ENCODE measurements at places on chromosomes 5 and 9.

DNA sequence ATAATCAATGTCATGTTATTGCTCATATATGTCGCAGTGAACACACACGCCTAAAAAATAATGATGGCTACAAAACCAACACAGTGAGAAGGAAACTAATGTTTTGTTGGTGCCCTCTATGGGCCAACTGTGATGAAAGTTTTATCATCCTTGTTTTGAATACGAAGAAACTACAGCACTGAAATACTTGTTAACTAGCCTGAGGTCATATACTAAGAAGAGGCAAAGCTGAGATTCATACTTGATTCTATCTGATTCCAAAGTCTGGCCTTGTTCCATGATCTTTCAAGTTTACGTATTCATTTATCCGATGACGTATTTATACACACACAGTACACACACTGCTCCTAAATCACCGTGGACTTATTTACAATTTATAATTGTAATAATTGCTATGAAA, 16.1 kb upstream of the DRD1 start:
- no peak for DNase-seq

DNA sequence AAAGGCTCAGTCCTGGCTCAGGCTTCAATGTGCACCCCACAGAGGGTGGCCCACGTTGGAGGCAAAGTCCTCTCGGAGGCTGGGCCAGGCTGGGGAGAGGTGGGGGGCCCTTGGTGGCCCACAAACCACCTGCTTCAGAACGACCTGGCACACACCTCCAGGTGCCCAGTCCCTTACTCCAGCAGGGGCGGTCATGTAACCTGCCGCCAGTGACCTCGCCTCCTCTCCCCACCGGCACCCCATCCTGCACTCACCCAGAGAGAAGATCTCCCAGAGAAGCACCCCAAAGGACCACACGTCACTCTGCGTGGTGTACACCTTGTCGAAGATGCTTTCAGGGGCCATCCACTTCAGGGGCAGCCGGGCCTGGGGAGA, 22.5 kb upstream of the SCGB3A1 start:
- DNase-seq = no peak

DNA sequence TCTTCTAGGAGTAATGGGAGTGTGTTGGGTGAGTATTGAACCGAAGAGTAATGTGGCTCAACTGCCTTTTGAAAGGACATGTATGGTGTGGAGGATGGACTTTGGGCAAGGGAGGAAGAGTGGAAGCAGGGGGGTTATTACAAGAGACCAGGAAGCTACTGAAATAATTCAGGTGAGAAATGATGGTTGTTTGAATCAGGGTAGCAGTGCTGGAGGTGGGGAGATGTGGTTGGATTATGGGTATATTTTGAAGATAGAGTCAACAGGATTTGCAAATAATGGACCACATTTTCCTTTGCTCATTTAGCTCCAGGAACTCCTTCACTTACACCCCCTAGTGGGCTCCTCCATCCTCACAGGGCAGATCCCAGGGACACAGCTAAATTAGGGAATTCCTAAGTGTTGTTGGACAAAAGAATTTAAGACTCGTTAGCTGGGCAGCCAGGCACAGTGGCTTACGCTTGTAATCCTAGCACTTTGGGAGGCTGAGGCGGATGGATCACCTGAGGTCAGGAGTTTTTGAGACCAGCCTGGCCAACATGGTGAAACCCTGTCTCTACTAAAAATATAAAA, 1.2 kb upstream of the SLC4A9 start:
- peak; percentile 63 for DNase-seq

DNA sequence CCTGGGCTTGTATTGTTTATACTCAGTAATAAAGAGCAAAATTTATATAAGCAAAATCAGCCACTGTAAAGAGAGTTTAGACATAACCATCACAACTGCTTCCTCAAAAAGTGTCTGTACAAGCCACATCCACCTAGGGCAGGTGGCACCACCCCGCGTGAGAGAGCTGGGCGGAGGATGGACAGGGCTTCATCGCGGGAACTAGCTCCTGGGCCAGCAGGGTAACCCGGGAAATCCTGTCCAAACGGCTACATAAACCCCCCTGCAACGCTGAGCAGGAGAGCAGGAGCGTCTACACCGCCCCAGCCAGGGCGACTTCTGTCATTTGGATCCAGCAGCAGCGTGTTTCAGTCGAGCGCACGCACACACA, 1.3 kb downstream of the SLC6A3 start:
- no peak for DNase-seq

- no peak for DNase-seq
Measured at GRCh38 chr9:71901695-71902597, 9.0 kb downstream of the ABHD17B start.

GRCh38 chr5:180159756-180160155, 49.3 kb downstream of the RASGEF1C start:
- no peak for DNase-seq

- DNase-seq = peak; percentile 39
Measured at GRCh38 chr5:135039271-135040033, 5.4 kb upstream of the PITX1 start.

- DNase-seq = no peak
Measured at GRCh38 chr9:100852088-100852487, 176.4 kb upstream of the PLPPR1 start.

- DNase-seq = peak; percentile 80
Measured at GRCh38 chr9:88781628-88782391, 209.5 kb upstream of the S1PR3 start.

GRCh38 chr5:78887384-78888118, 97.6 kb downstream of the ARSB start:
- DNase-seq = no peak

DNA sequence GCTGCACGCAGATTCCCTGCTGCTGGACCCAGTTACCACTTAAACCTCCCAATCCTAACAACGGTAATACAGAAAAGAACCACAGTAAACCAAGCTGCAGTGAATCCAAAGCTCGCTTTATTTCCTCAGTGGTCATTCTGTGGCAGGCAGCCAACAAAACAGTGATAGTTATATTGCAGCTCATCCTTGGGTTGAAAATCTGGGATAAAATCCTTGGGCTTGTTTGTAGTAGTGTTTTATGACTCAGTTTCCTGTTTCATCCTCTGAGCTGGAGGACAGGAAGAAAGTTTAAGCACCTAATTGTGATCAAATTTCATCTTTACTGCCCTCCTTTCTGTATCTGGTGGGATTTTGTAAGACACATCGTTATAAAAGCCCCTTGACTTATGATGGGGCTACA, 31.4 kb downstream of the HMGCR start:
- peak; percentile 69 for DNase-seq

DNA sequence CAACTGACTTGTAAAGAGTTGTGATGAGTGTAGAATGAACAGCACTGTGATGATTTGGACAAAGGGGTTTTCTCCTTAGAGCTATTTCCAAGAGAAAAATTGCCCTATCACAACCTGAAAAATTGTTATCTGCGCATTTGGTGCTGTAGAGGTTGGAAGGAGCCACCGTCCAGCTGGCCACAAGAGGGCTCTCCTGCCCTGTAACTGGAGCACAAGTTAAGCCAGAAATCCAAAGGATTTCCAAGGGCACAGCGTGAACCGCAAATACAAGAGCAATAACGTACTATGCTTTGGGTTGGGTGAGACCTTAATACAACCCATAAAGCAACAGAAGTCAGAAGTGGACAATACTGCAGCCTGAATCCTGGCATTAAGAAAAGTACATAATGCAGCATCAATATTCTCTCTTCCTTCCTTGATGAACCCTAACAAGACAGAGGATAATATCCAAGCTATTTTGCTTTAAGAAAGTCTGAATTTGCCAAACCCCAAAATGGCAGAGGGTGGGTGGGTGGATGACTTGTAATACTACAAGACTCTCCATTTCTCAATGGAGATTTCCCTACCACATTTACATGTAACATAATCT, 56.8 kb upstream of the SMIM32 start:
- peak; percentile 68 for DNase-seq

GRCh38 chr9:127368852-127369402, 28.0 kb upstream of the SLC2A8 start:
- DNase-seq = no peak

- no peak for DNase-seq
Measured at GRCh38 chr9:124855944-124856765, 2.9 kb downstream of the WDR38 start.
